GM04503 (cell line): ENCODE measurements at places on chromosomes 13 and 19.

DNA sequence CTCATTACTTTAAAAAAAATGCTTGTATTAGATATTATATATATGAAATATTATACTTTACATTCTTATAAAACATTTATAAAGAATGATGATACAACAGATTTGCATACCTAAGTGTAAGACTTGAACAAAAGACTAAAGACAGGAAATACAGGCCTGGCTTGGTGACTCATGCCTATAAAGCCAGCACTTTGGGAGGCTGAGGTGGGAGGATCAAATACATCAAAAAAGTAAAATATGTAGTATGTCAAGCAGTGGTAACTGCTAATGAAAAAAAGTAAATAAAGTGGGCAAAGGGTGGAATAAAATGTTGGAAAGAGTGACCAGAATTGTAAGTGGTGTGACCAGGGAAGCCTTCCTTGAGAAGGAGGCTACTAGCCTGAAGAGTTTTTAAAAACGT lies 133.7 kb downstream of the GGACT start:
- no peak for DNase-seq

- DNase-seq = peak; percentile 19
Observed at GRCh38 chr13:105410602-105411001, 1124.9 kb downstream of the EFNB2 start.

GRCh38 chr13:94703721-94704314 lies 8.5 kb downstream of the SOX21 start:
- DNase-seq = no peak

DNA sequence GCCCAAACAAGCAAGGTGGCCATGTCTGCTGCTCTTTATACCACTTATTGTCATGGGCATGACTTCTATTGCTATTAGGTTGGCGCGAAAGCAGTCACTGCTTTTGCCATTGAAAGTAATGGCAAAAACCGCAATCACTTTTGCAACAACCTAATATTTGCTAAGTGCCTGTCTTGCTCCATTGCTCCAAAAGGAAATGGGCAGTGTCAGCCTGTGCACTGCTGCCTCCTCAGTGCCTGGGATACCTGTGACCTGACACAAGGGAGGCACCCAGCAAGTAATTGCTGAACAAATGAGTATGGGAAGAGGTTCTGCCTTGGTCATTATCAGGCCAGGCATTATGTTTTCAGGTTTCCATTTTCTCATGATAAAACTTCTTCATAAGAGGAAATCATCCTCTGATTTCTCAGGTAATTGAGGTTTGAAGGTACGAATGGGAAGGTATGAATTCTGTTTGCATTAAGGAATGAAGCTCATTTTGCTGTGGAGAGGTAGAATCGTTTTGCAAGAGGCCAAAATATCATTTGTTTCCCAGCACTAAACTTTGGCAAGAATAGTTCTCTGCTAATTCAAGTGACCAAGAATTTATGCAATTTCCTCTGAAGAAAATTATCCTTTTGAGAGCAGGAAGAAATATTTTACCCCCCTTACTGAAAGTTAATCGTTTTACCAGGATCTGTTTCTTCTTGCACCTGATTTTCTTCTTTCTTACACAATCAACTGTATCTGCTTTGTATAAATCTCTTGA lies 128.4 kb upstream of the SPRY2 start:
- no peak for DNase-seq

- no peak for DNase-seq
Observed at GRCh38 chr13:59801107-59801880, 362.4 kb downstream of the DIAPH3 start.

GRCh38 chr19:33413868-33414666 lies 40.6 kb downstream of the CEBPG start:
- DNase-seq = no peak

DNA sequence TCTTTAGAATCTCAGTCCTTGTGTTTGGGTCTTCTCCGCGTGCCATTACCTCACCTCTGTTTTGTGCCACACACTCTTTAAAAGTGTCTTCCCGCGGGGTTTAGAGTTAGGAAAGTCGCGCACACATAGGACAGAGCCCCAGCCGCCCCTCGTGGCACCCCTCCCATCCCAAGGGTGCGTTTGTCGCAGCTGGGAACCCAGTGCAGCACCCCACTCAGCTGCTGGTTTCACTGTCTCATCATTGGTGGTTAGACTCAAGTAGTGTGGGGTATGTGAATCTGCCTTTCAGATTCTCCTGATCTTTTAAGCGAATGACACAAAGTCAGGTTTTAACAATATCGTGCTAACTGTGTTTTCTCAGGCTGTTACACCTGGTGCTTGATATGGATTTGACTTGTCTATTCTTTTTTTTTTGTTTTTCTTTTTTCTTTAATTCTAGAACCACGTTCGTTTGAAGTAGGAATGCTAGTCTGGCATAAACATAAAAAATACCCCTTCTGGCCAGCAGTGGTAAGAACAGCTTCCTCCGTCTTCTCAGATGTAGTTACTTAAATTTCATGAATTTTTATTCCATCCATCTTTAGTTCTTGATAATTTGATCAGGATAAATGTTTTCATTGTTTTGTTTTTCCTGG lies 19.5 kb upstream of the NDUFS7 start:
- no peak for DNase-seq

DNA sequence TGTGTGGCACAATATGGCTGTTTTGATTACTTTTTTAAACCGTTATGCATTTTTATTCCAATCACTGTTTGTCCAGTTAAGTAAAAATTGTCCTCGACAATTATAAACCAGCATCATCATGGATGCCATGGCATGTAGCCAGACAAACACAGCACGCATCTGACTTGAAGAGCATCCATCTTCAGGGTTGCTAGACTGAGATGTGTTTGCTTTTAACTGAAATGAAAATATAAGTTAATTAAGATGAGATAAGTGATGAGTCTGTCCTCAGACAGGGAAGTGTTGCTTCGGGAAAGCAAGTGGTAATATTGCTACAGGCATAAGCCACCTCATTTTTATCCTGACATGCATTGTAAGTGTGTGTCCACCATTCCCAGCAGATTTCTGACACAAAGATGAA lies 92.8 kb upstream of the TPP2 start:
- no peak for DNase-seq

GRCh38 chr13:75357576-75358289 lies 124.2 kb downstream of the TBC1D4 start:
- no peak for DNase-seq

DNA sequence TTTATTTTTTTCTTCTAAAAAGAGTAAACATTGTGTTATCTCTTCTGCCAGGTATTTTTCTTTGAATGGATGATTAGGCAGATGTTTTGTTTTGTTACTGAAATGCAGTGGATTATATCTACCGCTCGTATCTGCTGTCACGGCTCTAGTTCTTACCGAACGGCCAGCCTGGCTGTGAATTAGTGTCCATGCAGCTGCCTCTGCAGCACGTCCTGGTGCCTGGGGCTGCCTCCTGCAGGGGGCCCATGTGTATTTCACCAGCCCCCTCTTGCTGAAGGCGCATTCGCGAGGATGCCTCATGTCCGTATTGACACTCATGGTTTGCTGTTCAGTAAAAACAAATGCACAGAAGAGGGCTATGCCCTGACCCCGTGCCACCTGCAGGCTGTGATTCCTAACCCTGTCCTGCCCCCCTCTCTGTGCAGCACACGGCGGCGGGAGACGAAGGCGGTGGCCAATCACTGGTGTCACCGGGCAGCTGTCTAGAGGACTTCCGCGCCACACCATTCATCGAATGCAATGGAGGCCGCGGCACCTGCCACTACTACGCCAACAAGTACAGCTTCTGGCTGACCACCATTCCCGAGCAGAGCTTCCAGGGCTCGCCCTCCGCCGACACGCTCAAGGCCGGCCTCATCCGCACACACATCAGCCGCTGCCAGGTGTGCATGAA lies 49.9 kb downstream of the RAB20 start:
- DNase-seq = no peak

DNA sequence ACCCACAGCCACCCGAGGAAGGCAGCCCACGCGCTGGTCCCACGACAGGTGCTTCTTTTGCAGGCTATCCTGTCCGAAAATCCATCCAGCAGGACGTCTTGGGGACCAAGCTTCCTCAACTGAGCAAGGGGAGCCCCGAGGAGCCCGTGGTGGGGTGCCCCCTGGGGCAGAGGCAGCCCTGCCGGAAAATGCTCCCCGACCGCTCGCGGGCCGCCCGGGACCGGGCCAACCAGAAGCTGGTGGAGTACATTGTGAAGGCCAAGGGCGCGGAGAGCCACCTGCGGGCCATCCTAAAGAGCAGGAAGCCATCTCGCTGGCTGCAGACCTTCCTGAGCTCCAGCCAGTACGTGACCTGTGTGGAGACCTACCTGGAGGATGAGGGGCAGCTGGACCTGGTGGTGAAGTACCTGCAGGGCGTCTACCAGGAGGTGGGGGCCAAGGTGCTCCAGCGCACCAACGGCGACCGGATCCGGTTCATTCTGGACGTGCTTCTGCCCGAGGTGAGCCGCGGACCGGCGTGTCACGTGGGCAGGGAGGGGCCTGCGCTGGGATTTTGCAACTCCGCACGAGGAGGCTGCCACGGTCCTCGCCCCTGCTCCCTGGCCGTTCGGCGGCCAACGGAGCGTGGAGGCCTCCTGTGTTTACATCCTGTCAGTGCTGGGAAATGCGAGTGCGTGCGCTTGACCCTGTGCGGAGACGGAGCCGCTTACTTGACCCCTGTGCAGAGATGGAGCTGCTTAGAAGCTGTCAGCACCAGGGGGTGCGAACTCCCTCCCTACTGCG lies 12.9 kb upstream of the NDUFS7 start:
- DNase-seq = no peak

DNA sequence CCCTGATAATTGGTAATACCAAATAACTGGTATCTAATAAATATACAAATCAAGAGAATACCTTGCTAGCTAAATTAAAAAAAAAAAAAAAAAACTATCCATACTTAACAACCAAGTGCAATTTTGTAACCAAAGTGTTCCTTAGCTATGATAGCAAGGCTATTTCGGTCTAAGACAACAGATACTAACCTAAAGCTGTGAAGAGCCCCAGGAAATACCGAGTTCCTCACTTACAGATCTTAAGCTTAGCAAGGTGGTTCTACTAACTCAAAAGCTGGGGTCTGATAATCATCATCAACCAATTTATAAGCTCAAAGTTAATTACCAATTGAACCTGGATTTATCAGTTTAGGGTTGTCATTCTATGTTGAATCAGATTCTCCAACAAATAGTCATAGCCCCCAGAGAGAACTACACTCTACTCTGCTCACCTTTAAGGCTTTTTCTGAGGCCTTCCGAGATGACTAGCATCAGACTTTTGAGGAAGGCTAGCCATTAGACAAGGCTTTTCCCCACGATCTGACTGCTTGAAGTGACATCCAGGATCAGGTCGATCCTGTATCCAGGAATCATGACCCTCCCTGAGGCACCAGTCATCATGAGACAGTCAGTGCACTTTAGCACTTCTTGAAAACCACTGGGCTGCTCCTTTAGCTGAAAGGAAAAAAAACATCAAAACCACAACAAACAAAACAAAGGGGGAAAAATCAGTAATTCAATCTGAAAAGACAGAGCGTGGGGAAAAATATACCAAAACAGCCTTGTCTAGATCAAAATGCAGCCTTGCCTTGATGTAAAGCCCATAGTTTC lies 31.9 kb downstream of the INTS6 start:
- DNase-seq = no peak

- DNase-seq = no peak
Observed at GRCh38 chr13:30346789-30347167, 39.4 kb upstream of the KATNAL1 start.

- DNase-seq = no peak
Observed at GRCh38 chr19:52946322-52947310, 16.1 kb downstream of the ZNF816 start.

- peak; percentile 49 for DNase-seq
Observed at GRCh38 chr19:751501-752341, 809 bp downstream of the MISP start.

DNA sequence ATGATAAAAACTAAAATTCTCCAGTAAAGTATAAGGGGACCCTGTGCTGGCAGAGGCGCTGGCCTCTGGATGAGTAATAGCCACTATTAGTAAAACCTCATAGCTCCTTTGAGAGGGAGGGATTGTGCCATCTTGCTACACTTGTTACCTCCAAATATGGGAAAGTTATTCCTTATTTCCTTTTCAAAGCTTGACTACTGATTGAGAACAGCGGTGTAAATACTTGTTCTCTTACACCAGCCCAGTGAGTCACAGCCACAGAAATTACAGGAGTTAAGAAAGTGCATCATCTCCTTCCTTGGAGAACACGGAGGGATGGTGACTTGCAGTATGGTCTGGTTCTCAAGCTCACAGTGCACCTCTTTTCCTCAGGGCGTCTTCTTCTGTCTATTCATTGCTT lies 379.0 kb downstream of the EFNB2 start:
- DNase-seq = peak; percentile 94

DNA sequence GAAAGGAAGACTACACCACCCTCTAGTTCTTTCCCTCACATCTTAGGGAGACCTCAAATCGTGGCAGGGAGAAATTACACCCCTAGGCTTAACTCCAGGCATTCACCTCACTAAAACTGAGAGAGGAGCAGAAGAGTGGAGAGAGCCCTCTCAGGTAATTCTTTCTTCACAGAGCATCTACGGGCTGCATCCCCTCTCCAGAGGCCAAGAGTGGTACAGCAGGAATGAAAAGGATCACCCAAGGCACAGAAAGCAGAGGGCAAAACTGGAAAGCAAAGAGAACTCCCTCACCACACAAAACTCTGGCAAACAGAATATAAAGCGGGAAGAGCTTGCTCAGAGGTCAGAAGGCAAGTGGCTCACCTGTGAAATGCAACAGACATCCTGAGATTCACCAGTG lies 661.2 kb downstream of the TBC1D4 start:
- no peak for DNase-seq

GRCh38 chr13:22102271-22102670 lies 431.4 kb downstream of the FGF9 start:
- DNase-seq = no peak

GRCh38 chr19:31389874-31390273 lies 40.6 kb upstream of the TSHZ3 start:
- no peak for DNase-seq

DNA sequence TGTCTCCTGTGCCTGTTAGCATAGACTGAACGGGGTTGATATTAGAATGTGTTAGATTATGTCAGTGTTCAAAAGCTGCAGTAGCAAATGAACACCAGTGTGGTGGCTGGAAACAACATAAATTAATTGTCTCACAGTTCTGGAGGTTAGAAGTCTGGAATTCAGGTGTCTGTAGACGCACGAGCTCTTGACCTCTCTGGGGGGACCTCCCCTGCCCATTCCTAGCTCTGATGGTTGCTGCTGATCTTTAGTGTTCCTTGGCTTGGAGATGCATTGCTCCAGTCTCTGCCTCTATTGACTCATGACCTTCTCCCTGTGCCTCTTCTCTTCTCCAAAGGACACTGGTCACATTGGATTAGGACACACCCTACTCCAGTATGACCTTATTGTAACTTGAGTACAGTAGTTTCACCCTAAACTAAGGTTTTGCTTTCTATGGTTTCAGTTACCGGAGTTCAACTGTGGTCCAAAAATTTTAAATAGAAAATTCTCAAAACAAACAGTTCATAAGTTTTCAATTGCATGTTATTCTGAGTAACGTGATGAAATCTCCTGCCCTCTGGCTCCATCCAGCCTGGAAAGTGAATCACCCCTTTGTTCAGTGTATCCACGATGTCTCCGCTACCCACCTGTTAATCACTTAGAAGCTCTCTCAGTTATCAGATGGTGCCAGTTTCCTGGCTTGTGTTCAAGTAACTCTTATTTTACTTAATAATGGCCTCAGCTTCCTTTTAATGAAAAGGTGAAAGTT lies 273.2 kb downstream of the MYO16 start:
- DNase-seq = no peak
